Activated CD8-positive, alpha-beta T cell treated with anti-CD3 and anti-CD28 coated beads, Interleukin-2, amount 10 ng/mL, durations not matched to agents 7 days and 5 days (primary cell): ENCODE measurements at places on chromosomes 2 and 18.

DNA sequence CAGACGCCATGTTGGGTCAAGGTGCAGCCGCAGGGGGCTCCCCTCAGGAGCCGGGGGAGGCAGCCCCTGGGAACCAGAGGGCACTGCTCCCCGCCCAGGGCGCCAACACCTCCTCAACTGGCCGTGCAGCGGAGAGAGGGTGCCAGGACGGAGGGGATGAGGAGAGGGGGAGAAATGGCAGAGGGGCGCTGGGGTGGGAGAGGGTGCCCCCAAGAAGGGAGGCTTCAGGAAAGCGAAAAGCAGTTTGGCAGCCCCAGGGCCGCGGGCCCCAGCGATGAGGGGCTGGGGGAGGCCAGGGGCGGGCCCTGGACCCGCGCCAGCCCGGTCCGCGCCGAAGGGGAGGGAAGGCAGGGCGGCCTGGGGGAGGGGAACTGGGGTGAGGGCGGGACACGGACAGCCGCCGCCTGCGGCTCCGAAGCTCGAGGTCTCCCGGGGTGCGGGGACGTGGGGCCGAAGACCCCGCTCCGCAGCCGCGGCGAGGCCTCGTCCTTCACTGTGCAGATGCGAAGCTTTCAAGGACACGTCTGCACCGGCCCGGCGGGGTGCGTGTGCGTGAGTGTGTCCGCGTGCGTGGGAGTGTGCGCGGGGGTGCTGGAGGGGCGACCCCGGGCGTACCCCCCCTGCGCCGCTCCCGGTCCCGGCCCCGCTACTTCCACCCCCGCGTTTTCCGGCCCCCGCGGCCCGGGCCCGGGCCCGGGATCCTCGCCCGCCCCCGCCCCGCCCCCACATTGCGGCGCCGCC is 1.4 kb downstream of the DNMT3A start:
- no peak for DNase-seq

GRCh38 chr2:100803334-100803733 is 16.6 kb upstream of the NPAS2 start:
- DNase-seq: no peak

GRCh38 chr2:205032093-205032551 is 486.8 kb downstream of the PARD3B start:
- no peak for DNase-seq

DNA sequence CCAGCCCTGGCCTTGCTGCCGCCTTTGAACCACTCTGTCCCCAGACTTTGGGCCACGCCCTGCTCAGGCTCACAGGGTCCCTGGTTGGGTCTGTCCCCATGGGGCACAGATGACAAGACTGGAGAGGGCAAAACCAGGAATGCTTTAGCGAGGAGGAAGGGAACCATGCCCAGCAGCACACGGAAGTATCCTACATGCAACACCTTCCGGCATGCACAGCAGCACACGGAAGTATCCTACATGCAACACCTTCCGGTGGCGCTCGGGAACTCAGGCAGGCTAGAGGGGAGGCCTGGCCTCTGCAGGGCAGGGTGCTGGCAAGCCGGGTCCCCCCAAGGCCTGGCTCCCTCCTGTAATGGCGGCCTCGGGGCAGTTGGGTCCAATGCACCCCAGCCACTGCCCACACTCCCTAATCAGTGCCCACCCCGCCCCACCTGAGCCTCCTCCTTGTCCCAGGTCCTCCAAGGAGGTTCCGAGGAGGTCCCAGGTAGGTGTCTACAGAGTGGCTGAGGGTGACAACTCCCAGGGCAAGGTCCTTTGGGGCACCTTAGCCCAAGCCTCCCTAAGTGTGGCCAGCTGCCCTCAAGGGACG is 33.6 kb upstream of the SNED1 start:
- DNase-seq: no peak

DNA sequence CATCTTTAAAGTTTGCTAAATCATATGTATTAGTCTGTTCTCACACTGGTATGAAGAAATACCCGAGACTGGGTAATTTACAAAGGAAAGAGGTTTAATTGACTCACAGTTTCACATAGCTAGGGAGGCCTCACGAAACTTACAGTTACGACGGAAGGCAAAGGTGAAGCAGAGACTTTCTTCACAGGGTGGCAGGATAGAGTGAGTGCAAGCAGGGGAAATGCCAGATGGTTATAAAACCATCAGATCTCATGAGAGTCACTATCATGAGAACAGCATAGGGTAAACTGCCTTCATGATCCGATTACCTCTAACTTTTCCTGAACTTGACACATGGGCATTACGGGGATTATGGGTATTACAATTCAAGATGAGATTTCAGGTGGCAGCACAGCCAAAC is 1075.2 kb upstream of the NRXN1 start:
- DNase-seq: no peak

GRCh38 chr2:134372141-134372540 is 118.3 kb downstream of the MGAT5 start:
- no peak for DNase-seq

- DNase-seq: no peak
Observed at GRCh38 chr2:43021791-43022509, 204.5 kb downstream of the ZFP36L2 start.

DNA sequence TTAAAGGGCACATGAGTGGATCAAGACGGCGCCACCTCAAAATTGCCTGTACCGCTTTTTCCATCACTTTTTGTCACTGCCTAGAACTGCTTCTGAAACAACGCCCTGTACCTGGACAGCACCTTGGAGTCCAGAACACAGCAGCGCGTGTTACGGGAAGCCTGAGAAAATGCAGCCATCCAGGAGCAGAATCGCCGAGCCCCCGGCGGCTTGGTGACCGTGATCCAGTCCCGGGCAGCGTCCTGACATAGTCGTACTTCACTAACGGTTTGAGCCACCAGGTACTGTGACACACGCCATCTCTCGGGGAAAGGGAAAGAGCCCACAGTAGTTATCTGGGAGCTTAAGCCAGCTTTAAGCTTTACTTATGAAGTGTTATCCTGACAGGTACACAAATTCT is 168.9 kb upstream of the SALL3 start:
- DNase-seq: no peak
